ENCODE measurements at places on chromosomes 3 and 15. TPM values are rescaled to one million over a fixed set of nuclear protein-coding genes. Genes with fewer than 3 reads are reported as not detected.

GRCh38 chr3:62708638-62709373 lies 166.4 kb downstream of the CADPS start:
- DNase-seq: no peak

DNA sequence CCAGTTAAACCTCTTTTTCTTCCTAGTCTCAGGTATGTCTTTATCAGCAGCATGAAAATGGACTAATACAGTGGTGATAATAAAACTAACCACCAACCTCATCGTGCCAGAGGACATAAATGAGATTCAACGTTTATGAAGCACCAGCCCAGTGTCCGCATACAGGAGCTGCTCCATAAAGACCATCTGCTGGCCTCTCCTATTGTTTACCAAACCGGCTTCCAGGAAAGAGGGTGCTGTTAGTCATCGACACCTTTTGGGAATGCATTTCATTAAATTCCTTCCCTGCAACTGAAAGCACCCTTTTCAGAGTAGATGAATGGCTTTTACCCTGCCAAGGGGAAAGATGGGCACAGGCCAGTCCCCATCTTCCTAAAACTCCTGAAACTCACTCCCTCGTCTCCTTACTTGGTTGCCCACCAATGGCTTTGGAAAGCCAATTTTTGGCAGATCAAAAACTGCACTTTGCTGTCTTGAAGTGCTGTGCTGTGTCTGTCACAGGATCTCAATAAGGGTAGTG lies 122.1 kb downstream of the AQP9 start:
- no peak for DNase-seq

DNA sequence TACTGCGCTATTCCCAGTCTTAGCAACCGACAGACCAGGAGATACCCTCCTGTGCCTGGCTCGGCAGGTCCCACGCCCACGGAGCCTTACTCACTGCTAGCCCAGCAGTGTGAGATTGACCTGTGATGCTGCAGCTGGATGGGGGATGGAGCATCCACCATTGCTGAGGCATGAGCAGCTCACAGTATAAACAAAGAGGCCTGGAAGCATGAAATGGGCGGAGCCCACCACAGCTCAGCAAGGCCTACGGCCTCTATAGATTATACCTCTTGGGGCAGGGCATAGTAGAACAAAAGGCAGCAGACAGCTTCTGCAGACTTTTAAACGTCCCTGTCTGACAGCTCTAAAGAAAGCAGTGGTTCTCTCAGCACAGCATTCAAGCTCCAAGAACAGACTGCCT lies 160.3 kb downstream of the ANXA2 start:
- DNase-seq: no peak

Gene SLC25A26
- total RNA-seq: 17.1 TPM

DNA sequence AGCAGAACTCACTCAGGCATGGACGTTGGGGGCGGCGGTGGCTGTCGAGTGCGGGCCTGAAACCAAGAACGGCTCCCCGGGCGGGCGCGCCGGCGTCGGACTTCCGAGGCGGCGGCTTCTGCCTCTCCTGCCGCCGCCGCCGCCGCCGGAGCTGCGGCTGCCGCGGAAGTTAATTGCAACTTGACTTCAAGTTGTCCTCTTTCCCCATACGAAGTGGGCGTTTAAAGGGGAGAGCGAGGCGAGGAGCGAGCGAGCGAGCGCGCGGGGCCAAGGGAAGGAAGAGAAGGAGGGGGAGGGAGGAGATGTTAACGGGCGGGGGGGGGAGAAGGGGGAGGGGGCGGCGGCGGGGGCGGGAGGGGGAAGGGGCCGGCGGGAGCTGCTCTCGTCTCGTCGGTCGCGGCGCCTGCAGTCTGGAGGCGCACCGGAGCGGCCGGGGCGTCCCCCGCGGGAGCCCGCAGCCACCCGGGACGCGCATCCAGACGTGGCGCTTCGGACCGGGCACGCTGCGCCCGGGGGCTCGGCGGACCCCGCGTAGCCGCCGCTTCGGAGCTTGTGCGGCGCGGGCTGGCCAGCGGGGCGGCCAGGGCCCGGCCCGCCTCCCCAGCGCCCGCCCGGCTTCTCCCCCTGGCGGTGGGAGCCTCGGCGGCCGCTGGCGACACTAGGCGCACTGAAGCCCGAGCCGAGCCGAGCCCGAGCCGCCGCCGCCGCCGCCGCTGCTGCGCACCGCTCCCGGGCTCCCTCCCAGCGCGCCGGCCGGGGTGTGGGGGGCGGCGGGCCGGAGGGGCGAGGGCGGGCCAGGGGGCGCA lies 19.7 kb upstream of the SATB1 start:
- peak; percentile 67 for DNase-seq

DNA sequence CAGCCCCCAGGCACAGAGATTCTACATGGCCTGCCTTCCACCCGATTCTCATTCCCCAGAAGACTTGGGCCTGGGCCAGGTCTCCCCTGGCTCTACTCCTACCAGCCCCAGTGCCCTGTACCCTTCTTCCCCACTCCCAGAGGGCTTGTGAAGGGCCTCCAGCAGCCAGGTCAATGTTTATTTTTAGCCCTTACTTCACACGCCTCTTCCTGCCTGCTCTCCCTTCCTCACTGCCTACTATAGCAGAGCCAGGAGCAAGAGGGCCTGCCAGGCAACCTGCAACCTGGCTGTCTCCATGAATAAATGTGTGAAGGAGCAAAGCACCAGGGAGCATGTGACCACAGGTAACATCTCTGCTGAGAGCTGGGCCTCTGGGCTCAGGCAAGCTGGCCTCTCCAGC lies 26.4 kb upstream of the APEH start:
- no peak for DNase-seq

DNA sequence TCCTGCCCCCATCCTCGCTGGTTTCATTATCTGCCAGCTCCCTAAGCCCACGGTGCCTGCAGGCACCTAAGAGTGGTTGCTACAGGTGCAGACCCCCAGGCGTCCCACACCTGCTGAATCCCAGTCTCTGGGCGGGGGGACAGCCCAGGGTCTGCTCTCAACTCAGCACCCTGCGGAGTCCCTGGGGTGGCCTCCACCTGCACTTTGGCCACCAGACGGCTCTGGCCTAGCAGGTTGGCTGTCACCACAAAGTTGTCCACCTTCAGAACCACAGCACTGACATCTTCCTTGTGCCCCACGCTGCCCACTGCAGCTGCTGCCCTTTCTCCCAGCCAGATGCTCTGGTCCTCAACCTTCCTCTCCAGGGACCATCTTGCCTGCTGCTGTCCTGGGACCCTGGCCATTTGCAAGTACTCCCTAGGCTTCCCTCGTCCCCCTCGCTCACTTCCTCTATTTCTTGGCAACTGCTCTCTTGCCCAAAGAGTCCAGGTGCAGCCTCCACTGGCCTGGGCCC lies 34.9 kb upstream of the SNRPA1 start:
- DNase-seq: no peak

Gene SNURF
- 1.2 TPM for total RNA-seq

DNA sequence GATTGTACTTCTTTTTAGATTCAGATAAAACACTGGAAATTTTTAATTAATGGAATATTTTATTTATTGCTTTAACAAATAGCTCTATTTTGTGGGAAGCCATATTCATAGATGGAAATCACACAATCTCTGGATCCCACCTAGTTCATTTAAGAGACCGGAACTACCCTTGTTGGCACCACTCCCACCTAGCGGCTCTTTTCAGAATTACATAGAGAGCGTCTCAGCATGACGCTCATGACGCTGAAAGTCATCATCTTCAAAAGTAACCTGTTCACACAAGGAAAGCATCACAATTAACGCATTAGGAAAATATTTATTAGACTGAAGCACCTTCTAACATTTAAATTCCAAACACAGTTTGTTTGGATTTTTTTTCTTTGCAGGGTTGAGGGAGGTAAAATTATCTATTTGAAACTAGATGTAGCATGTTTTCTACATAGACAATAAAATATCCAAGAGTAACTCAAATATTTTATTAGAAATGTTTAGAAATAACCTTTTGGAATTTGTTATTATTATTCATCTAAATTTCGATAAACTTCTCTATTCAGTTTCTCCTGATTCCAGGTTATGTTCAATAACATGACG lies 214.9 kb upstream of the ARRDC4 start:
- DNase-seq: peak; percentile 78

DNA sequence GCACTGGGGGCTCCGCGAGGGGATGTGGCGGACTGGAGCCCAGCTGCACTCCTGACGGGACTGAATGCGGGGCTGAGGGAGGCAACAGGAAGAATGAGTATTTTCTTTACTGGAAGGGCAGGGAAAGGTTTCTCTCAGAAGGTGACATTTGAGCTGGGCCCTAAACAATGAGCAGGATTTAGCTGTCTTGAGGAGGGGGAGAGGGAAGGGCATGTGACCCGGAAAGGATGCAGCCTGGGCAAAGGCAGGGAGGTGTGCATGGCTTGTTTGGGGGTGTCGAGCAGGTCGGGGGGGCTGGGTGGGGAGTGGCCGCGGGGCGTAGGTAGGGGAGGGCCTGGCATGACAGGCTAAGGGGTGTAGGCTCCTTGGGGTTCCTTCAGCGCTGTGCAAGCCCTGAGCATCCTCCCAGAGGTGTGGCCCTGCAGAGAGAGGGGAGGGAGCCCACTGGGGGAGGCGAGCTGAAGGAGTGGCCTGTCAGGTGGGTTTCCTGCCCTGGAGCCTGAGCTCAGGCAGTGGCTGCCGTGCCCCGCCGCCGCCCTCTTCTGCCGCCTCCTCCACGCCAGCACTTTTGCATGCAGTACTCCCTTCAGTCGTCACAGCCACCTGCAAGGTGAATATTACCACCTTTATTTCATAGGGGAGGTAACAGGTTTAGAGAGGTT lies 17.2 kb upstream of the ANKDD1A start:
- DNase-seq: peak; percentile 41

DNA sequence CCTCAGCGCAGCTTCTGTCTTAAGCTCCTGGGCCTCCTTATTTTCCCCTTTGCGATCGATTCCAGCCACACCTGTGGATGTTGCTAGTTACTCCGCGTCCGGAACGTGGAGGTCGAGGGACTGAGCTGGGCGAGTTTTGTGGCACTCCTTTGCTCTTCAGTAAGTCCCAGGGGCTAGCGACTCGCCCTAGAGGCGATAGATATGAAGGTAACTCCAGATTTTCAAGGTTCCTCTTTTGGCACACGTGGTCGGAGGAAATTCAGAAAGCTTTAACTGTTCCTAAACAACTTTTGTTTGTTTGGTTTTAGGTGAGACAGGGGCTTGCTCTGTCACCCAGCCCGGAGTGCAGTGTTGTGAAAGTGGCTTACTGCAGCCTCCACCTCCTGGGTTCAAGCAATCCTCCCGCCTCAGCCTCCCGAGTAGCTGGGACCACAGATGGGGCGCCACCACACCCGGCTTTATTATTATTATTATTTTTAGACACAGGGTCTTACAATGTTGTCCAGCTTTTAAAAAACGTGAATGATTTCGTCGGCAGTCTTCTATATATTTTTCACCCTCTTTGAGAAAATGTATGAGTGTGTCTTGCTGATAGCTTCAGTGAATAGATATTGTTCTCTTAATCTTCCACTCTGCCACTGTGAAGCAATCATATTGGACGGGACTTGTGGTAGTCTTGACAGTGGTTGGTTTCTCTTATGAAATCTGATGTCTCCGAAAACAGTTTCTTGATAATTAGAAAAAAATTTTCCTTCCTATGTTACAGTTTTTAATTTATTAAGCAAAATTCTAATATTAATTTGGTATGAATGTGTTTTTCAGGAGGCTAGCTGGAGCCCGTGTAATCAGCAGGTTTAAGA lies 785 bp downstream of the MFSD1 start:
- no peak for DNase-seq

- no peak for DNase-seq
Observed at GRCh38 chr15:69149803-69150202, 10.6 kb upstream of the GLCE start.

Gene CEMIP
- total RNA-seq: 2.1 TPM

GRCh38 chr3:159158213-159158612 lies 356.4 kb downstream of the MFSD1 start:
- no peak for DNase-seq

GRCh38 chr3:61945657-61946056 lies 384.3 kb downstream of the PTPRG start:
- no peak for DNase-seq

GRCh38 chr3:135917076-135917475 lies 48.5 kb upstream of the PPP2R3A start:
- no peak for DNase-seq

DNA sequence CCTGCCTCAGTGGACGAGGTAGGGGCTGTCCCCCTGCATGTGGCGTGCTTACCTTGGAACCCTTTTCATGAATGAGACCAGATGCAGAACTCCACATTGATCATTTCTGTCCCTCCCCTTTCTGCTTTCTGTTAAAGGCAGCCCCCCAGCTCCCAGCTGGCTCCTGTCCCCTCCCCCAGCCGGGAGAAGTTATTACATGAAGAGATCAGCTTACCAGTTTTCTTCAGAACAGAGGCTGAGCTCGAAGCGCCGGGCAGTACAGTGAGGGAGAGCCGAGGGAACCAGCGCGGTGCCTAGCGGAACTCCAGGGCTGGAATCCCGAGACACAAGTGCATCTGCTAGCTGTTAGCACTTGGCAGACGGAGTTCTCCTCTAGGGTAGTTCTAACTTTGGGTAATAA lies 263.3 kb upstream of the NR2E3 start:
- no peak for DNase-seq

Gene MANF
- total RNA-seq: 100 TPM

GRCh38 chr15:90638963-90639362 lies 78.2 kb upstream of the BLM start:
- no peak for DNase-seq

- no peak for DNase-seq
Observed at GRCh38 chr3:31077021-31077601, 182.7 kb upstream of the GADL1 start.

Gene DUOX1
- 0.96 TPM for total RNA-seq

- DNase-seq: peak; percentile 94
Observed at GRCh38 chr3:69013253-69014021, at the start of gene EOGT. Gene EOGT (minus strand): TSS chr3:69013684. CDS start chr3:69009846, 3,838 bp downstream.

Gene OR5K2
- not detected for total RNA-seq

DNA sequence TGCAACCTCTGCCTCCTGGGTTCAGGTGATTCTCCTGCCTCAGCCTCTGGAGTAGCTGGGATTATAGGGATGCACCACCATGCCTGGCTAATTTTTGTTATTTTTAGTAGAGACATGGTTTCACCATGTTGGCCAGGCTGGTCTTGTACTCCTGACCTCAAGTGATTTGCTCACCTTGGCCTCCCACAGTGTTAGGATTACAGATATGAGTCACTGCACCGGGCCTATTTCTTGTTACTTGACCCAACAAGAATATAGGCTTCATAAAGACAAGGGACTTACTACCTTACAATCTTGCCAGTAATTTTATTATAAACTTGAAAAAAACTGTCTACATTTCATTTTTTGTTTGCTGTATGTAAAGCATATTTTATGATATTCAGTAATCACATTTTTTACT lies 21.4 kb upstream of the ZBTB47 start:
- DNase-seq: no peak

DNA sequence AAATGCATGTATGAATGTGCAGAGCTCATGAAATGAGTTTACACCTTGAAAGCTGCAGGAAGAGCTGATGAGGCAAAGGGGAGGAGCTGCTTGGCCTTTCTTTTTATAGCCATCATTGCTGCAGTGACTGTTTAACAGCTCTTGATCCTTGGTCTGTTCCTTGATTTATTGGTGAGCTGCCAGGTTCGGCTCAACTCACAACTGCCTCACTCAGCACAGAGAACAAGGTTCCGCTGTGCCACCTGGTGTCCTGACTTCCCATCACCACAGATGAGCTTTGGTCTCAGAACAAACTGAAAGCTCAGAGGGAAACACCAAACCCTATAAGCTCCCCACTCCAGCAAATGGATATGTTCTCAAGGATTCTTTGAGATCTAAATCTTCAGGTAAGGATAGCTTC lies 626.1 kb downstream of the MAGI1 start:
- DNase-seq: peak; percentile 91

GRCh38 chr3:66991459-66991858 lies 6.6 kb upstream of the KBTBD8 start:
- no peak for DNase-seq

Gene UQCRC1
- total RNA-seq: 682 TPM

GRCh38 chr15:65026756-65027155 lies 2.7 kb downstream of the MTFMT start:
- DNase-seq: no peak

- DNase-seq: peak; percentile 7
Observed at GRCh38 chr3:39207361-39208186, 15.2 kb upstream of the XIRP1 start.

Data from colonic mucosa (tissue), 4 donors.